Activated naive CD4-positive, alpha-beta T cell treated with anti-CD3 and anti-CD28 coated beads, Interleukin-2, amount 10 ng/mL, durations not matched to agents 7 days and 5 days (primary cell): ENCODE measurements at places on chromosomes 1 and 21.

GRCh38 chr1:231512147-231512698 is 16.2 kb upstream of the TSNAX start:
- DNase-seq, result no peak
- H3K36me3 ChIP-seq, result no peaks in the 10 kb centered on the region
- peaks cover 16% of the 10 kb centered on the region for H3K27me3 ChIP-seq
- no peak overlapping the region for H3K4me3 ChIP-seq

- no peaks in the 10 kb centered on the region for H3K36me3 ChIP-seq
- H3K27me3 ChIP-seq, result peaks cover 35% of the 10 kb centered on the region
- H3K4me1 ChIP-seq, result no peaks in the 10 kb centered on the region
Measured at GRCh38 chr1:229841230-229841629, 215.2 kb downstream of the URB2 start.

GRCh38 chr1:148362626-148363438 is 120.3 kb downstream of the PPIAL4G start:
- peaks cover 31% of the 10 kb centered on the region for H3K27me3 ChIP-seq
- H3K36me3 ChIP-seq, result no peaks in the 10 kb centered on the region
- H3K4me1 ChIP-seq, result peaks cover 39% of the 10 kb centered on the region

DNA sequence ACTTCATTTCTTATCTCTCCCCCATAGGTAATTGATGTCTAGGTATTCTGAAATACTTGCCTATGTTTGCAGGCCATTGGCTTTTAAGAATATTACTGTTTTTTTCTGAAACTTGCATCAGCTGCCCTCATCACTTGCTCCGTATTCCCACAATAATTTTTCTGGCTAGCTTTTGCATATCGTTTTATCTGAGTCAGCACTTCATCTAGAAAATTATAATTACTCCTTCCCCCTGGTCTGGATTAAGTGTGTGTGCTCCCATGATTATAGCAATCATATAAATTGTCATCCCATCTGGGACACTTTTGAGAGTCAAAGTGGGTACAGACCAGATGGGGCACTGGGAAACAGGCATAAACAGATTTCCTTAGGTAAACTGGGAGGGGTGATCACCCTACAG is 583.2 kb upstream of the B3GALT2 start:
- peaks cover 3% of the 10 kb centered on the region for H3K4me1 ChIP-seq
- no peaks in the 10 kb centered on the region for H3K36me3 ChIP-seq

DNA sequence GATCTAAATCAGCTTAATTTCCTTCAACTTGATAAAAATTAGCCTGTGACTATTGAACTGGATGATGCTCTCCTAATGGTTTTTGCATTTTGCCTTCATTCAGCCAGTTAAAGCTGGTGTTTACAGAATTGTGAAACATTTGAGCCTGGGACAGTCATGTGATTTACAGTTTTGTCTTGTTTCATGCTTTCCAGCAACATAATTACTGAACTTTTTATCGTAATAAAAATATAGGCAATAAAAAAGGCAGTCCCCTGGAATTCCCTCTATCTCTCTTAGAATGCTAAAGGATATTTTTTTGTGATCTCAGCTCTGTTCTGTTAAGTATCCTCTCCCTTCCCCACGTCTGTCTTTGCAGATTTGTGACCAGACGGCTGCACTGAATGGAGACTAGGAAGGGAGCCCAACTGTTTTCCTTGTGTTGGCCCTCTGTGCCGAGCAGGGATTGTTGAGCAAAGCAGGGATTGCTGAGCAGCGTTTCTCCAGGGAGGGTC is 70.3 kb upstream of the RGL1 start:
- H3K4me3 ChIP-seq, result no peak overlapping the region
- no peaks in the 10 kb centered on the region for H3K27me3 ChIP-seq
- H3K4me1 ChIP-seq, result no peaks in the 10 kb centered on the region
- H3K36me3 ChIP-seq, result no peaks in the 10 kb centered on the region
